ENCODE measurements at places on chromosomes 11 and 22. TPM values are rescaled to one million over a fixed set of nuclear protein-coding genes. Genes with fewer than 3 reads are reported as not detected.

- peaks cover 10% of the 10 kb centered on the region for H3K36me3 ChIP-seq
- no peak for DNase-seq
- H3K4me3 ChIP-seq = no peak overlapping the region
- peaks cover 6% of the 10 kb centered on the region for H3K4me1 ChIP-seq
- H3K27ac ChIP-seq = no peak overlapping the region
- H3K27me3 ChIP-seq = no peaks in the 10 kb centered on the region
These were observed 7.6 kb downstream of the VPS37C start for GRCh38 chr11:61153593-61154095.

- DNase-seq = peak; percentile 80
- H3K4me1 ChIP-seq = peaks cover 23% of the 10 kb centered on the region
- no peak overlapping the region for H3K27ac ChIP-seq
- H3K36me3 ChIP-seq = no peaks in the 10 kb centered on the region
- H3K27me3 ChIP-seq = no peaks in the 10 kb centered on the region
These were observed 33.3 kb upstream of the NNMT start for GRCh38 chr11:114262681-114263512.

DNA sequence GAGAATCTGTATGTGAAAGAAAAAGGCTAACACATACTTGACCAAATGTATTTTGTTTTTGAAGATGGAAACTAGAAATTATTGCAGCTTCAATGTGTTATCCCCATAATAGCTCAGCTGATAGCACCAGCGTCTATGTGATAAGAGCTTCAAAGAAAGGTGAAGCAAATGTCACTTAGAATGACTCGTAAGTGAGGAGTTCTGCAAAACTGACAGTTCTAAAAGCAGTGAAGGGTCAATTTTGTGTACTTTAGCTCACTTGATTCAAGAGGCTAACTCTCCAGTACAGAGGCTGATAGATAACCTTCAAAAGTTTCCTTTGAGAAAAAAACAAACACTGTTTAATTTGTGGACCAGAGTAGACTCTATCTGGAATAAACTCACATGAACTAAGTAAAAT lies 87.2 kb upstream of the CARD18 start:
- no peaks in the 10 kb centered on the region for H3K36me3 ChIP-seq
- no peak overlapping the region for H3K27ac ChIP-seq
- H3K4me3 ChIP-seq = no peak overlapping the region
- DNase-seq = no peak
- no peaks in the 10 kb centered on the region for H3K27me3 ChIP-seq

GRCh38 chr11:11206484-11206883 lies 146.6 kb downstream of the CSNK2A3 start:
- peaks cover 7% of the 10 kb centered on the region for H3K27me3 ChIP-seq
- H3K4me3 ChIP-seq = no peak overlapping the region
- no peaks in the 10 kb centered on the region for H3K4me1 ChIP-seq
- no peak for DNase-seq
- no peak overlapping the region for H3K27ac ChIP-seq

DNA sequence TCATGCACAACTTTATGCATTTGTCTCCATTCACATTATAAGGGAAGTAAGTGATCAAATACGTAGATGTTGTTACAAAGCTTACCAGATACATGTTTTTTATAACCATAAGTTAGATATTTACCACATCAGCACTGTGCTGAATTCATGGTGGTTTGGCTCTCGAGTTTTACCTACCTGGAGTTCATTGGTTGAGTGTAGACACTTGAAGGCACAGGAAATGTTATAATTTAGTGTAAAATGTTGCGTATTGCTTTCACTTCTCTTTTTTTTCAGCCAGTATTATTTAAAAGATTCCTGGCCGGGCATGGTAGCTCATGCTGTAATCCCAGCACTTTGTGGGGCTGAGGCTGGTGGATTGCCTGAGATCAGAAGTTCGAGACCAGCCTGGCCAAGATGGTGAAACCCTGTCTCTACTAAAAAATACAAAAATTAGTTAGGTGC lies 53.1 kb upstream of the GRK2 start:
- no peaks in the 10 kb centered on the region for H3K4me1 ChIP-seq
- H3K27me3 ChIP-seq = no peaks in the 10 kb centered on the region
- peaks cover 49% of the 10 kb centered on the region for H3K36me3 ChIP-seq
- DNase-seq = no peak
- no peak overlapping the region for H3K4me3 ChIP-seq

DNA sequence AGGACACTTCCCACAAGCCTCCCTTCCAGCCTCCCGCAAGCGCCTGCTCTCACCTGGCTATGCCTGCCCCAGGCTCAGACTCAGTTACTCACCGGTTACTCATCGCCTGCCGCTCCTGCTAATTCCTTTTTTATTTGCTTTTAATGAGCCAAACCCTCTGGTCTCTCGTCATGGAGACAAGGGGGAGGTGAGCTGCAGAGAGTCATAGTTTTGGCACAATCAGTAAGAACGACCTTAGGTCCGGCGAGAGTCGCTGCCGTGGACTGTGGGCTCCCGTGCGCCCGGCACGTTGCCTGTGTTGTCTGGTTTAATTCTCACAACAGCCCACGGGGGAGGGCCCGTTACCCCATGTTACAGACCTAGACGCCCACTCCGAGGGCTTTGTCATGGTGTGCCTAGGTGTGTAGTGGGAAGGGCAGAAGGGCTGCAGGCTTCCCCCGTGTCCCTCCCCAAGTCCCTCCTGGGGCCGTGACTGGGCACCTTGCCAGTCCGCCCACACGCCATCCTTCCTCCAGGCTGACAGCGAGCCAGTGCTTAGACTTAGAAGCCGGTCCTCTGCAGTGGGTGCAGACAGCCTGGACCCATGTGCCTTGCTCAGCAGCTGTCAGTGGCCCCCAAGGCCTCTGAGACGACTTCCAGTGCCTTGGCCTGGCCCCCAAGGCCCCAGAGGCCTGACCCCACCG lies 42.2 kb downstream of the WNT7B start:
- DNase-seq = peak; percentile 54
- no peak overlapping the region for H3K4me3 ChIP-seq
- no peaks in the 10 kb centered on the region for H3K36me3 ChIP-seq

GRCh38 chr11:37710031-37710430 lies 1112.0 kb upstream of the RAG2 start:
- H3K4me1 ChIP-seq = peaks cover 3% of the 10 kb centered on the region
- no peak for DNase-seq
- H3K4me3 ChIP-seq = no peak overlapping the region
- no peaks in the 10 kb centered on the region for H3K27me3 ChIP-seq

DNA sequence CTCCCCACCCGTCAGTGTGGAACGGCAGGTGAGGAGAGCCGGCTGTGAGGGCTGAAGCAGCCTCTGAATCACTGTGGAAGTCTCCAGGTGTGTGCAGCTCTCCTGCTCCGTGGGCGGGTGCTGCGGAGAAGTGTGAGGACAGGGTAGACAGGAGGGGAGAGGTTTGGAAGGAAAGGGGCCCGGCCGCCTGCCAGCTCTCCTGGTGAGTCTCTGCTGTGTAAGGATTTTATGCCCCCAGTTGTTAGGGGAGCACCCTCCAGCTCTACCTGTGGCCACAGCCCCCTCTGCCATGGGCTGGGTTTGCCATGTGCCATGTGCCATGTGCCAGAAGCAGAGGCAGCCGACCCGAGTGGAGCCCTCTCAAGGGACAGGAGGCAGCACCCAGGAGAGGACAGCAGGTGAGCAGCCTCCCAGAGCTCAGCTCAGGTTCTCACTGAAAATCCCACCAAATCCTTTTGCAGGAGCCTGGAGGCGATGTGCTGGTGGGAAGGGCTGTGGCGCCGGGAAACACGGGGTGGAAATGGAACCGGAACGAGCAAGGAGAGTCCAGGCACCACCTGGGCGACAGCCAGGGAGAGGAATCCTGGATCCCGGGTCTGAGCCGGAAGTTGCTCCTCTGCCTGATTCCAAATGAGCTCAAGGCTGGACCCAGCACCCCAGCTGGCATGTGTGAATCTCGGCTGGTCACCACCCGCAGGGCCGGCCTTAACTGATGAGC lies 804.4 kb downstream of the BRD1 start:
- H3K27me3 ChIP-seq = no peaks in the 10 kb centered on the region
- no peak overlapping the region for H3K27ac ChIP-seq
- DNase-seq = no peak

DNA sequence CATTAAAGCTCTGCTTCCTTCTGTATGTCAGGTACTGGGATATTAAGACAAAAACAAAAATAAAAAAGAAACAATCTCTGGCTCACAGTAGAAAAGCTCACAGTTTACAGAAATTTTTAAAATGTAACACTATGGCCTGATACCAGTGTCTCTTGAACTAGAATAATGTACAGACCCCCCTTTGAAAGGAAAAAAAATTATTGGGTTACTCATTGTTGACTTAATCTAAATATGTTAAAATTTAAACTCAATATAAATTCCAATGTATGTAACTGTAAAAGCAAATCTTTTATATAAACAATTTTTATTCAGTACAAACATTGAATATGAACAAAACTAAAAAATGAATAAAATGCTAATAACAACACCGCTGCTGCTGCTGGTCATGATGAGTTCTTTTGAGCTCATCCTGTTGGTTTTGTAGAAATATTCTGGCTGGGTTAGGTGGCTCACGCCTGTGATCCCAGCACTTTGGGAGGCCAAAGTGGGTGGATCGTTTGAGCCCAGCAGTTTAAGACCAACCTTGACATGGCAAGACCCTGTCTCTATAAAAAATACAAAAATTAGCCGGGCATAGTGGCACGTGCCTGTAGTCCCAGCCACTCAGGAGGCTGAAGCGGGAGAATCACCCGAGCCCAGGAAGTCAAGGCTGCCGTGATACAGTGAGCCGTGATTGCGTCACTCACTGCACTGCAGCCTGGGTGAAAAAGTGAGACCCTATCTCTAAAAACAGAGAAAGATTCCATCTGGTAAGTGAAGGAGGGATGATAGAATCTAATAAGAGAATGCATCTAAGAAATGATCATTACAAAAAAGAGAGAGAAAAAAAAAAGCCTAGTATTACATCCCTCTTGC lies 11.8 kb upstream of the KCNE3 start:
- no peaks in the 10 kb centered on the region for H3K4me1 ChIP-seq
- no peak overlapping the region for H3K27ac ChIP-seq
- no peaks in the 10 kb centered on the region for H3K36me3 ChIP-seq
- H3K27me3 ChIP-seq = no peaks in the 10 kb centered on the region
- no peak for DNase-seq
- H3K4me3 ChIP-seq = no peak overlapping the region

DNA sequence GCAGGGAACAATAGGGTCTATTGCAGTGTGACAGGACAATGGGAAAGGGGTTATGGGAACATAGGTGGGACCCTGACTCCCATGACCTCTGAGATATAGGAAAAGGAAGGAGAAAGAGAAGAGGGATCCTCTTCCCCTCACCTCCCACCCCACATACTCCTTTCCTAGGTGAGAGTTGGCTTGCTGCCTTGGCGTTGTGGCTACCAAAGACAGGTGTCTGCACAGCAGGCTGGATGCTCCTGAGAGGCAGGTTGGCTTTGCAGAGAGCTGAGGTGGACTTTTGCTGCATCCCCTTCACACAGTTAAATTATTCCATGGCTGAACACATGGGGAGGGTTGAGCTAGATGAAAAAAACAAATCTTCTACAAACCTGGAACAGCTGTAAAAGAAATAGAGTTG lies 80.7 kb downstream of the SYT9 start:
- H3K27me3 ChIP-seq = no peaks in the 10 kb centered on the region
- no peak for DNase-seq
- no peak overlapping the region for H3K27ac ChIP-seq
- H3K4me3 ChIP-seq = no peak overlapping the region
- no peaks in the 10 kb centered on the region for H3K36me3 ChIP-seq

- H3K4me1 ChIP-seq = peaks cover 27% of the 10 kb centered on the region
- no peak overlapping the region for H3K4me3 ChIP-seq
- DNase-seq = peak; percentile 58
- no peak overlapping the region for H3K27ac ChIP-seq
These were observed 108.3 kb downstream of the PTPRJ start for GRCh38 chr11:48088682-48089050.

- no peaks in the 10 kb centered on the region for H3K4me1 ChIP-seq
- no peaks in the 10 kb centered on the region for H3K27me3 ChIP-seq
- H3K36me3 ChIP-seq = no peaks in the 10 kb centered on the region
- no peak overlapping the region for H3K27ac ChIP-seq
- H3K4me3 ChIP-seq = no peak overlapping the region
These were observed 25.0 kb upstream of the MYEOV start for GRCh38 chr11:69268911-69269310.

- no peaks in the 10 kb centered on the region for H3K27me3 ChIP-seq
- no peak overlapping the region for H3K27ac ChIP-seq
- no peak overlapping the region for H3K4me3 ChIP-seq
- no peaks in the 10 kb centered on the region for H3K36me3 ChIP-seq
These were observed 87.8 kb upstream of the NNMT start for GRCh38 chr11:114208377-114208776.

- no peak overlapping the region for H3K27ac ChIP-seq
- H3K36me3 ChIP-seq = no peaks in the 10 kb centered on the region
- no peaks in the 10 kb centered on the region for H3K4me1 ChIP-seq
- no peaks in the 10 kb centered on the region for H3K27me3 ChIP-seq
- no peak for DNase-seq
- no peak overlapping the region for H3K4me3 ChIP-seq
These were observed 197.0 kb upstream of the CADM1 start for GRCh38 chr11:115700981-115701875.

Gene OR10A3
- not detected for total RNA-seq

Gene BATF2
- not detected for total RNA-seq

Gene LYVE1
- 0.15 TPM for total RNA-seq
